NCI-H1694 treated with DMSO at 0.1 percent for 48 hours (cell line): ENCODE measurements at places on chromosomes 13 and 19.

DNA sequence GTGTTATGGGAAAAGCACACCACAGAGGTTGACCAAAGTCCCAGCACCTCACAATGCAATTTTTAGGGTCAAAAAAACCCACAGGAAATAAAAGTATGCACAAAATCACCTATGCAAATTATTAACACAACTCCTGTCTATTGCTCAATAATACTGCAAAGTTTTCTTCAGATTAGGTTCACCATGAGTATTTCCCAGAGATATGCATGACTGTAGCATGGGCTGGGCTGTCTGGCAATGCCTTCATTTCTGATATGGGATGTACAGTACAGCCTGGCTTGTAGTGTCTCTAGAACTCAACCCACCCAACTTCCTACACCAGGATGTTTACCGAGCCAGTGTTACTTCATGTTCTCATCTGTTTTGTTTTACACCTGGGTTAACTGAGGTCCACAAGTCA, 698.7 kb upstream of the ARGLU1 start:
- no peak for DNase-seq

DNA sequence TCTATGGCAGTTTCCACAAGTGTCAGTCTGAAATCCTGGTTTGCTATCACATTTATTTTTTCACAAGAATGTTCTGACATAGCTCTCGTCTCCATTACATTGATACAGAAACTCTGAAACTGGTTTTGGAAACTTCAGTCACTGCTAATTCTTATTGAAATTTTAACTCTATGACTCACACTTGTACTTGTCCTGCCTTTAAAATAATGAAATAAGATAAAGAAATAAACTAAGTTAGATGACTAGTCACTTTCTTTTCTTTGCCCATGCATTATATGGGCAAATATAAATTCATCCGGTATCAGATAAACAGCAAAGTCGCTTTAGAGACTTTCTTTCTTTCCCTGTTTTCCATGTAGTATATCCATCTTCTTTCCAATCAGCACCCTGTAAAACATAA, 257.5 kb downstream of the PCDH9 start:
- DNase-seq, result no peak

GRCh38 chr13:45966715-45967114, 85.8 kb downstream of the ZC3H13 start:
- no peak for DNase-seq

GRCh38 chr19:39539165-39539517, 820 bp downstream of the EID2 start:
- DNase-seq, result peak; percentile 29

GRCh38 chr13:72523593-72523992, 203.8 kb downstream of the MZT1 start:
- no peak for DNase-seq

DNA sequence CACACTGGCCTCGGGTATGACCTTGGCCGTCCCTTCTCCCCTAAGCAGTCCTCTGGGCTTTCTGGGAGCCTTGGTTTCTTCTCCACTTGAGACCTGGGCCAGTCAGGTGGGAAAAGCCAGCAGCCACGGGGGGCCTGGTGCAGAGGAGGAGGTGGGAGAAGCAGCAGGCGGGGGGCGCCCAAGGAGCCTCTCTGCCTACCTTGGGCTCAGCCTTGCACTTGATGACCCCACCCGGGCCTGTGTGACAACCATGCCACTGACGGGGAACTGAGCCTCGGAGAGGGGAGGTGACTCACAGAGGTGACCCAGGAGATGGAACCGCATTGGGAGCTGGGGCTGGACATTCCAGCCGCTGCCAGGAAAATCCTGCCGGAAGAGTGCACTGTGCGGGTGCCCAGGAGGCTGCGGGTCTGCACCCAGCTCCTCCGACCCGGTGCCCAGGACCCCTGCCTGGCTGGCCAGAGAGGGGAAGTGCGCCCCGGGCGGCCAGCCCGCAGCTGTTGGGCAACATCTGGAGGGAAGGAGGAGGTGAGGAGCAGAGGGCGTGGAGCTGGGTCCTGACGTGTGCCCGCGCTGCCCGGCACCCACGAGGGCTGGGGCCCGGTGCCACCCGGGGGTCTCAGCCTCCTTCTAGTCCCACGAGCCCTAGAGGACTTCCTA, 23.4 kb upstream of the SLC7A10 start:
- no peak for DNase-seq

DNA sequence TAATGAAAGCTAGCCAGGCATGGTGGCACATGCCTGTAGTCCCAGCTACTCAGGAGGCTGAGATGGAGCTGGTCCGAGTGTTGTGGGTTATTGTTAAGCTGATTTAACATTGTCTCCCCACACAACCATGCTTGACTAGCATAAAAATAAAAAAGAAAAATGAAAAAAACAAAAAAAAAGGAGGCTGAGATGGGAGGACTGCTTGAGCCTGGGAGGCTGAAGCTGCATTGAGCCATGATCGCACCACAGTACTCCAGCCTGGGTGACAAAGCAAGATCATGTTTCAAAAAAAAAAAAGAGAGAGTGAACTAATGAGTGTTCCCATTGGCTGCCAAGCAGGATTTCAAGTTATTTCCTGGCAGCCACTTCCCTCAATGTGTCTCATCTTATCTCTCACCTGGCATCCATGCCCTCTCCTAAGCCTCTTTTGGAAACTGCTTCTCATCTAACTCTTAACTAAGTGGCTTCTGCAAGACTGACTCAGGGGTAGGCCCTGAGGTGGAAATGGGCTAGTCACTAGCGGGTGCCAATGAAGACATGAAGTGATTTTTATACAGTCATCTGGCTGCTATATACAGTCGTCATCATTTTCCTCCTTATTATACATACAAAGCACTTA, 4.9 kb downstream of the THAP8 start:
- DNase-seq, result no peak

DNA sequence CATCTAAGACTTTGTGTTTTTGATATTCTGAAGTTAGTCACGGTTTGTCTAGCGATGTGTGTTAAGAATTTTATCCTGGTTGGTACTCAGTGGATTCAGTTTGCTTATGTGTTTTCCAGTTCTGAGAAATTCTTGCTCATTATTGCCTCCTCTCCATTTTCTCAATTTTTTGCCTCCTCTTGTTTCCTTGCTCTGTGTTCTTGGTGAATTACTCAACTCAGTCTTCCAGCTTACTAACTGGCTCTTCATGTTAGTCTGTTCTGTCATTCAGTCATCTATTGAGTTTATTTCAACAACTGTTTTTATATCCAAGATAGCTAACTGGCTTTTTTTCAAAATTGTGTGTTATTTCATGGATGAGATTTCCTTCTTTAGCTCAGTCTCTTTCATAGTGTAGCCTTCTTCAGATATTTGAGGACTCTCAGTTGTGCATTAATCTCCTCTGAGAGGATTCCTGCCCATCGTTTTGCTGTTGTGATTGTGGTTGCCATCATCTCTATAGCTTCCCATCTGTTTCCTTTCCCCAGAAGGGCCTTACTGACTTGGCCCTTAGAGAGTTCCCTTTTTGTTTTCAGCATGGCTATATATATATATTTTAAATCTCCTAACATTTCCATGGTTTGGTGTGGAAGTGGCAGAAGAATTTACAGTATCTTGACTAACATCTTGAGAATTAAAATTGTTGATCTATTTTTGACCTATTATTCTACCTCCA, 6.2 kb downstream of the SETDB2 start:
- DNase-seq, result no peak

GRCh38 chr19:1938071-1938470, 2.9 kb upstream of the CSNK1G2 start:
- no peak for DNase-seq

- DNase-seq, result no peak
Observed at GRCh38 chr19:55694656-55695491, 19.8 kb downstream of the EPN1 start.

DNA sequence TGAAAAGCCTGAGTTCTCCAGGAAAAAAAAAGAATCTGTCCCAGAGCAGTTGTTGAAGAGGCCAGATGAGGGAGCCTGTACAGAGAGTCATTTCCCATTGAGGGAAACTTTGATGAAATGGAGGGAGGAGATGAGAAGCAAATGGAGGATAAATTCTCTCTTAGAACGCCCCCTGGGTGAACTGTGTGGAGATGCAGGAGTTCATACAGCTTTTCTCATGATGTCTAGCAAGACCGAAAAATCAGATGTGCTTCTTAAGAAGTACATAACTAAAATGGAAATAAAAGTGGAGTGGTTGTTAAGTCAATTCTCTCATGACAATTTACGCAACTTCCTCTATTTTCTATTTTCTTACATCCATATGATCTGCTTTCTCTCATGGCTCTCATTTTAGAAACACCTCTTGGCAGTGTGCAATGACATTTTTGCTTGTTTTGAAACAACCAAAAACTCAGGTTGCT, 1263.1 kb downstream of the PCDH9 start:
- DNase-seq, result no peak

- no peak for DNase-seq
Observed at GRCh38 chr19:55489711-55490477, 1.7 kb downstream of the SSC5D start.

GRCh38 chr13:87919956-87920355, 248.8 kb downstream of the SLITRK5 start:
- DNase-seq, result no peak
